ENCODE measurements at places on chromosomes 13 and 19.

GRCh38 chr13:107413005-107413404, 802.3 kb downstream of the LIG4 start:
- DNase-seq = no peak

DNA sequence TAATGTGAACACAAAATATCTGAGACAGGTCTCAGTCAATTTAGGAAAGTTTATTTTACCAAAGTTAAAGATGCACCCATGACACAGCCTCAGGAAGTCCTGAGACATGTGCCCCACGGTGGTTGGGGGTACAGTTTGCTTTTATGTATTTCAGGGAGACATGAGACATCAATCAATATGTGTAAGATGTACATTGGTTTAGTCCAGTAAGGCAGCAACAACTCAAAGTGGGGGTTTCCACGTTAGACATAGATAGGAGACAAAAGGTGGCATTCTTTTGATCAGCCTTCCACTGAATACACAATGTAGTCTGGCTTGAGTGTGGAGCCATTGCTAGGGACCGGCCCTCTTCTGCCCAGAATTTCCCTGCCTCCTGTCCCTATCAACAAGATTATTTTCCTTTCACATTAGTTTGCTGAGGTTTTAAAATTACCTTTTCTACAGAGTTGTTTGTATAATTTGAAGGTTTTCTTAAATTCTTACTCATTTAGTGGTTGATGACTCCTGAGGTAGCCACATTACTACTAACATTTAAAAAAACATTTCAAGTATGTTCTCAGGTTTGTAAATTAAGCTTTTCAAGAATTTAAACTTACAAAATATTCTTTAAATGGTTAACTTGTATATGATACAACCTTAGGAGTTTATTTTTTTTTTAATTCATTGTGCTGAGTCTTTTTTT, 33.2 kb downstream of the RNASEH2B start:
- no peak for DNase-seq

DNA sequence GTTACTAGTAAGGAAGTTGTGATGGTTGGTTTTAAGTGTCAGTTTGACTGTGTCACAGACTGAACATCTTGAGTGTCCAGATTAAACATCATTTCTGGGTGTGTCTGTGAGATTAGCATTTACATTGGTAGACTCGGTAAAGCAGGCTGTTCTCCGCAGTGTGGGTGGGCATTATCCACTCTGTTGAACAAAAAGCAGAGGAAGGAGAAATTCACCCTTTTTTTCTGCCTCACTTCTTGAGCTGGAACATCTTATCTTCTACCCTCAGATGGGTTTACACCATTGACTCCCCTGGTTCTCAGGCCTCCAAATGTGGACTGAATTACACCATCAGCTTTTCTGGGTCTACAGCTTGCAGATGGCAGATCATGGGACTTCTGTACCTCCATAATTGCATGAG, 63.7 kb upstream of the ZDHHC20 start:
- DNase-seq = no peak

GRCh38 chr19:39906820-39907611, 27.4 kb downstream of the FCGBP start:
- DNase-seq = no peak

DNA sequence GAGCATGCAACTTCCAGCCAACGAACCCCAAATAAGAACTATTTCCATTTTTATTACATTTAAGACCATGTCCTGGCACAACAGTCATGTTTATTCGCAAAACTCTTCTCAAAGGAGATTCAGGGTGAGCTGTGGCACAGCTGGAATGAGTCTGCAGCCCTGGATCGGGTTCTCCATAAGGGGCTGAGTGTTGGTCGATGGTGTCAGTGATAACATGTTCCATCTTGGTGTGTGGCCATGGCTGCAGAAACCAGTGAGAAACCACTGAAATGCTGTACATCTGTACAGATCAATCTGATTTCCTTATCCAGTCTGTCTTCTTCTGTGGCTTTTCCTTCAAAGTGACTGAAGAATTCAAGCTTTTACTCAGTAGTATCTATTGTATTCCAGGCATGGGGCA, 15.2 kb downstream of the FAM124A start:
- no peak for DNase-seq

- DNase-seq = no peak
Observed at GRCh38 chr19:49808711-49809159, 4.4 kb downstream of the FUZ start.

DNA sequence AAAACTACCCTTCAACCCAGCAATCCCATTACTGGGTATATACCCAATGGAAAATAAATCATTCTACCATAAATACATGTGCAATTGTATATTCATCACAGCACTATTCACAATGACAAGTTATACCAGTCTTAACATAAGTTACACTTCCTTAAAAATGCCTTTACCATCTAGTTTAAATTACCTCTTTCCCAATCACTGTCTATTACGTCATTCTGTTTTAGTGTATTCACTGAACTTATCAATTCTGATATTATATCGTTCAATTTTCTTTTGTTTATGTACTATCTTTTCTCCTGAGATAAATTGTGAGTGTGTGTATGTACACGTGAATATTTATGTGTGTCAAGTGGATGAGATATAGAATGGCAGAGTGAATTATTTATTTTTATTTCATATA, 1416.8 kb downstream of the OLFM4 start:
- DNase-seq = no peak

DNA sequence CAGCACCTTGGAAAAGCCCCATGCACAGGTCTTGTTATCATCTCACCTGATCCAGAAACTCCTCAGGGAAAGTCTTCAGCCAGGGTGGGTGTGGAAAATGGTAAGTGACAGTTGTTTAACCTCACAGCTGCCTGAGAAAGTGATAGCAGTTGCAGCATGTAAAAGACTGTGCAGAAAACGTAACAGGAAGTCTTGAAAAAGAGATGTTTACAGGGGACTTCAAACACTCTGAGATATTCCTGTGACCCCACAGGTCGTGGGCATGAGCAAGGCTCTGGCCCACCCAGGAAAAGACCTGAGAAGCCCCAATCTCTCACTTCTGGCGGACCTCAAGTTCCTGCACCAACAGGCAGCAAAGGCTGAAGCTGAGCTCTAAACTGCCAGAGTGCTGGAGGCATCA, 826.9 kb downstream of the UQCRFS1 start:
- DNase-seq = no peak

DNA sequence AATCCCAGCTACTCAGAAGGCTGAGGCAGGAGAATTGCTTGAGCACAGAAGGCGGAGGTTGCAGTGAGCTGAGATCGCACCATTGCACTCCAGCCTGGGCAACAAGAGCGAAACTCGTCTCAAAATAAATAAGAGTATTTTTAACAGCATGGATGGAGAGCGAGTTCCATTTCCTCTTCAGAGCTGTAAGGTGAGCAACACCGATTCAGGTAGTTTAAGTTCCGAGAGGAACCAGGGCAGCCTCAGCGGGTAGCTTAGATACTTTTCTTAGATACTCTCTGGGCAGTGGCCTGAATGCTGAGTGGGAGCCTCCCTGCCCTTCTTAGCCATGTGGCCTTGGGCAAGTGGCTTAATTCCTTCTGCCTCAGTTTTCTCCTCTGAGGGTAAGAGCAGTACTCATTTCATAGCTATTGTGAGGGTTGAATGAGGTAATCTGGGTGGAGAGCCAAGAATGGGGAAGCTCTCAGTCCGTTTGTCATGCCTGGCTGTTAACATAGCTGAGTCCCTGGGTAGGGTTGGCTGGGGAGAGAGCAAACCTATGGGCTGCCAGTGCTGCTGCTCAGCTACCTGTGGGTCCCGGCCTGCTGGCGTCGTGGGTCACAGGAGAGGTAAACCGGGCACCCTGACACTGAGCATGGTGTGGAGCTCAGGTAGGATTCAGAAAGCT, 4.1 kb downstream of the ATP11A start:
- no peak for DNase-seq
